ENCODE measurements at places on chromosomes 16 and 17.
A peak's percentile ranks its signal among the peaks of the same experiment; 100 is the strongest.

GRCh38 chr17:13634021-13634420 is 32.3 kb upstream of the HS3ST3A1 start:
- no peak for DNase-seq

DNA sequence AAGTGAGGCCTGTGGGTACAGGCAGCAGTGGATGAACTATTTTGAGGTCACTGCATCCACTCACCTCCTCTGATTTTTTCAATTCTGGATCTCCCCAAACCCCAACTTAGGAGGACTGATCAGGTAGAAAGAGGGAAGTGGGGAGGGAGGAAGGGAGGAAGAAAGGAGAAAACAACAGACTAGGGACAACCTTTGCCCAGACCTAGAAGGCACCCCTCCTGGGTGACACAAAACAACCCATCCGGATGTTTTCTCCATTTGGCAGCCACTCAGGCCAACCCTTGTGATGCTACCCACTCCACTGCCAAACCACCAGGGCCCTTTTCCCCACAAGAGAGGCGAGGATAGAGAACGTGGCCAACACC is 2.7 kb downstream of the ORMDL3 start:
- DNase-seq: no peak

- no peak for DNase-seq
Measured at GRCh38 chr17:36592716-36593321, 1.1 kb downstream of the DHRS11 start.

- no peak for DNase-seq
Measured at GRCh38 chr17:64348666-64349065, 42.0 kb downstream of the PECAM1 start.

- no peak for DNase-seq
Measured at GRCh38 chr16:5214466-5214865, 116.9 kb upstream of the EEF2KMT start.

DNA sequence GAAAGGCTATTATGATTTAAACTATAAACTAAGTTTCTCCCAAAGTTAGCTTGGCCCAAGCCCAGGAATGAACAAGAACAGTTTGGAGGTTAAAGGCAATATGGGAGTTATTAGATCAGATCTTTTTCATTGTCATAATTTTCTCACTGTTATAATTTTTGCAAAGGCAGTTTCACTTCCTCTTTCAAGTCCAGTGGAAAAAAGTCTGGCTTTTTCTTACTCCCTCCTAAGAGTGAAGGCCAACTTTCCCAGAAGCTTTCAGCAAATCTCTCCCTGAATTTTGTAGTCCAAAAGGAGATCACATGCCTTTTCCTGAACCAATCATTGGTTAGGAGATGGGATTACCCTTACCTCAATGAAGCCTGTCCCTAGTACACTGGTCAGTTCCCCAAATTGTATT is 9.1 kb upstream of the BLMH start:
- no peak for DNase-seq

DNA sequence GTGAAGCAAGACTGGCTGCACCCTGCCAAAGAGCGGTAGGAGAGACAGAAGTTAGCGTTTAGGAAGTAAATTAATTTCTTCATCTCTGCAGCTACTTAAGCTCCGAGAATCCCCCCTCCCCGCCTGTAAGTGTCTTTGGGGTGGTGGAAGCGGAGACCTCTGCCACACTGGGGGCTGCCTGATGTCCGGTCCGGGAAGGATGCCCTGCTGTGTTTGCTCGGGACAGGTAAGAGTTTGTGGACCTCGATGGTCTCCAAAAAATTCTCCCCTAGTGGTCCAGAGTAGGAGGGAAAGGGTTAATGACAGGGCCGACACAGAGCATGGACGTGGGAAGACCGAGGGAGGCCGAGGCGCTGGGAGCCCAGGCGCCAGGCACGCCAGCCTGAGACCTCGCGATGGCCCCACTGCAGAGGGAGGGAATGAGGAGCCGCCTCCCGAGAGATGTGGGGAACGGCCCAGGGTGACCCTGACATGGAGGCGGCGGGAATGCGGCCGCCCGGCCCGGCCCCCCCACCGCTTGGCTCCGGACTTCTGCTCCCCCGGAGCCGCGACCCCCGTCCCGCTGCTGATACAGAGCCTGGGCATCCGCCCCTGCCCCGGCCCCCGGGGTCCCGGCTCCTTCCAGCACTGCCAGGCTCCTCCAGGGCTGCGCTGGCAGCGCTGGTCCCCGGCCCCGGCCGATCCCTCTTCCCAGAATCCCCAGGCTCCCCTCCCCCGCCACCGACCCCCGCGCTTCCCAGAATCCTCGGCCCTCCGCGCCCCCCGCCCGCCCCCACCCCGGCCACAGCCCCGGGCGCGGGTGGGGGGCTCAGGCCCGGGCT is 680 bp downstream of the ZNF629 start:
- DNase-seq: peak; percentile 78

DNA sequence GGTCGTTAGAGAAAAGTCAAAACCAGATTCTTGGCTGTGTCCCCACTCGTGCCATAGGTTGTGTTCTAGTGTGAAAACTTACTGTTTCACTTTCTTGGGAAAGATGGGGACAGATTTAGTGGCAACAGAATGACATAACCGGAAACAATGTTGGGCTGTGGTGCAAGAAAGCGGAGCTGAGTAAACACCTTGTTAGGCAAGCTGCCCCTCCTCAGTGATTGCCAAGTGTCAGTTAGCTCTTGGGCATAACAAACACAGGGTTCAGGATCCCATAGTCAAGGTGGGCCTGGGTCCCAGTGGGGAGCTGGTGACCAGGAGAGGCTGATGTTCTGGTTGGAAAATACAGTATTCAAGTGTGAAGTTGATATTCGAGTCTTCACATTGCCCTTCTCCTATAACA is 15.4 kb downstream of the UBN1 start:
- DNase-seq: no peak

- DNase-seq: peak; percentile 48
Measured at GRCh38 chr17:77208217-77208808, 67.5 kb downstream of the SEC14L1 start.

GRCh38 chr16:77611386-77611785 is 110.9 kb upstream of the NUDT7 start:
- DNase-seq: no peak

- peak; percentile 76 for DNase-seq
Measured at GRCh38 chr17:38591759-38592241, 14.0 kb downstream of the SRCIN1 start.

- no peak for DNase-seq
Measured at GRCh38 chr16:11748404-11749254, 6.0 kb upstream of the TXNDC11 start.

DNA sequence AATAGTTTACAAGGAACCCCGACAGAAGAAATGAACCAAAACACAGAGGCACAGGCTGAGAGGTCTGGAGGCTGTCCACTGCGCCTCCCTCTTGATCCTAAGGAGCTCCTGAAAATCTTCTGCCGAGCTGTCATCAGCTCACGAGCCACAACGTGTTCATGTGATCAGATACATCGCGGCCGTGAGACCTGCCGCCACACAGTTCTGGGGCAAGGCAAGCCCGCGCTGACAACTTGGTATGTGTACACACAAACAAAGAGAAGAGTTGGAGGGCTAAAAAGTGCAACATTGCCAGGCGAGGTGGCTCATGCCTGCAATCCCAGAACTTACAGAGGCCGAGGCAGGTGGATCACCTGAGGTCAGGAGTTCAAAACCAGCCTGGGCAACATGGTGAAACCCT is 7.6 kb downstream of the EXOC7 start:
- DNase-seq: no peak

GRCh38 chr17:67509390-67510287 is 132.6 kb downstream of the PITPNC1 start:
- DNase-seq: peak; percentile 44

DNA sequence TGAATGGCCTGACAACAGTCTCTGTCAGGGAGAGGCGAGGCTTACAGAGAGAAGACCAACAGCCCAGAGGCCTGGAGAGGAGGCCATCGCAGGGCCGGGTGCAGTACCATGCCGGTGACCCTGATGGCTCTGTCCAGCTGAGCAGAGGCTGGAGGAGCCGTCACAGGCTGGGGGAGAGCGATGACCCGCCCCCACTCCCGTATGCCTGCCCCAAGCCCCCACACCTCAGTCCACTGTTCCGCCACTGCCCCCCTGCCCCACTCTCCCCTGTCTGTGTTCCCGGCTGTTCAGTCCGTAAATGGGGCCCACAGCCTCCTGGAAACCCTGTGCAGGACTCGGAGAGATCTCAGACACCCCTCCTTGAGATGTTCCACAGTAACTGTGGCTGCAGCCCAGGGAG is 12.8 kb upstream of the FAM83G start:
- DNase-seq: no peak

GRCh38 chr17:27218041-27218440 is 75.9 kb upstream of the WSB1 start:
- no peak for DNase-seq

Data from ELR (cell line).